Activated CD4-positive, alpha-beta T cell treated with anti-CD3 and anti-CD28 coated beads for 36 hours (primary cell): ENCODE measurements at places on chromosomes 7 and 10. TPM values are rescaled to one million over a fixed set of nuclear protein-coding genes. Genes with fewer than 3 reads are reported as not detected.

The NME8 gene
- total RNA-seq, result not detected

The SCIN gene
- total RNA-seq, result 0.64 TPM

The HOGA1 gene
- not detected for total RNA-seq

The NXPH1 gene
- not detected for total RNA-seq

The MICALL2 gene
- total RNA-seq, result 1.9 TPM

The MMP21 gene
- total RNA-seq, result not detected

The C10orf71 gene
- not detected for total RNA-seq

The C10orf143 gene
- 4.0 TPM for total RNA-seq

The GARIN1A gene
- 0.07 TPM for total RNA-seq

The SLC18A3 gene
- not detected for total RNA-seq

The ATRNL1 gene
- total RNA-seq, result 0.21 TPM

The STEAP4 gene
- not detected for total RNA-seq

The ZKSCAN5 gene
- total RNA-seq, result 12.1 TPM

The MPP7 gene
- 11.0 TPM for total RNA-seq

The HTR5A gene
- not detected for total RNA-seq

The GPR15LG gene
- not detected for total RNA-seq

The SHH gene
- not detected for total RNA-seq

The KCNH2 gene
- total RNA-seq, result 0.54 TPM

The ATOH7 gene
- not detected for total RNA-seq

The MMRN2 gene
- not detected for total RNA-seq

The CALCR gene
- not detected for total RNA-seq

The MAGI2 gene
- 0.05 TPM for total RNA-seq

The OR2A12 gene
- not detected for total RNA-seq

The IL6 gene
- total RNA-seq, result 4.5 TPM

The STAM gene
- 23.8 TPM for total RNA-seq

The NKX1-2 gene
- total RNA-seq, result not detected

The MCM10 gene
- 86.2 TPM for total RNA-seq

The ALOX5 gene
- 0.21 TPM for total RNA-seq

The KIN gene
- 15.0 TPM for total RNA-seq

The WIPF3 gene
- total RNA-seq, result not detected

The NODAL gene
- total RNA-seq, result not detected

The ZDHHC6 gene
- 42.1 TPM for total RNA-seq

The ARMC3 gene
- total RNA-seq, result not detected

The CELF2 gene
- 102 TPM for total RNA-seq

The SPDYE2 gene
- not detected for total RNA-seq

The GRID1 gene
- not detected for total RNA-seq

The CTAGE15 gene
- not detected for total RNA-seq
